Esophagus squamous epithelium (tissue), 5 donors: ENCODE measurements at places on chromosomes 7 and 10.

- no peak for DNase-seq
These were observed 17.3 kb upstream of the FAM241B start for GRCh38 chr10:69612760-69613159.

DNA sequence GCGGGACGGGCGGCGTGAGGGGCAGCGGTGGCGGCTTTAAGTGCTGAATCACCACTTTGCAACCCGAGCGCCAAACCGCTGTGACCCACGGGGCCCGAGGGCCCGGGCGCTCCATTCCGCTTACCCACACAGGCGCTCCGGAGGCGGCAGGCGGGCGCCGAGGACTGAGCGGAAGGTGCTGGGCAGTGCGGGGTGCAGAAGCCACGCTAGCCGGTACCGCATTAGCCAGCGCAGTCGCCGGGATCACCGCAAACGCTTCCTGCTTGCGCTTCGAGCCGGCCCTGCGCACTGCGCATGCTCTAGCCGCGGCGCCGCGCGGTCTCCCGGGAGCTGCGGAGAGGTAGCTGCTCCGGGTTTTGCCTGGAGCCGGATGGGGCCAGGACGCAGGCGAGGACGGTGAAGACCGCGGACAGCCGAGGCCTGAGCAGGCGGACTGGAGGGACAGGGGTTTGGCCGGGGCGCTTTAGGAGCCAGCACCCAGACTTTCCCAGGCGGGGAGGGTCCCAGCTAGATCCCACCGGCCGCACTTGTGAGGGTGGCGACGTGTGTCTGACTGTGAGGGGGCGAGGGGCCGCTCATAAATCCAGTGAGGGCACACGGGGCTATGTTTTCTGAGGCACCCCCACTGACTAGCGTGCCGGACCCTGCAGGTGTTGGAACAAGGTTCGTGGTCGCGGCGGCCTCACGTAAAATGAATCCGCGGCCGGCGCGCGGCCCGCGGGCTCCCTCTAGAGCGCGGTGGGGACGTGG is at the start of gene IDE:
Gene IDE (minus strand): TSS at position 296 of the 750 bp plus-strand sequence. CDS start 74 bp downstream, at position 222.
- DNase-seq, result peak; percentile 43

DNA sequence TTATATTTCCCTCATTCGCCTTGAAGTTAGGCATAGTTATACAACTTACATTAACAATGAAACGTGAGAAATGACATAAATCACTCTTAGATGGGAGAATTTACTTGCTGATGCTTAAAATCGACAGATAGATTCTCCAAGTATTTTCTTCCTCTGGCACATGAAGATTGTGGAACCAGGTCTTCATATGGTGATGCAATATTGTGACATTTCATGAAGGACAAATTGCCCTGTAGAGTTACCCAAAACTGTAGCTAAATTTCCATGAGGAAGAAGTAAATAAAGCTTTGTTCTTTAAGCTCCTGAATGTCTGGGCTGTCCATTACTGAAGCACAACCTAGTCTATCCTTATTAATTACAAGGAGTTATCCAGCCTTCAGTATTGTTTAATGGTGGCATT is 353.1 kb downstream of the THSD7A start:
- no peak for DNase-seq

GRCh38 chr7:3879355-3880075 is 578.5 kb downstream of the SDK1 start:
- DNase-seq, result no peak

GRCh38 chr10:94077042-94077441 is 83.3 kb downstream of the PLCE1 start:
- DNase-seq, result no peak

- no peak for DNase-seq
These were observed 317.1 kb upstream of the SEMA3C start for GRCh38 chr7:81235997-81236396.
